Activated naive CD4-positive, alpha-beta T cell treated with anti-CD3 and anti-CD28 coated beads, Interleukin-2, amount 50 U/mL, for 16 hours (primary cell): ENCODE measurements at places on chromosomes 1 and 21.

DNA sequence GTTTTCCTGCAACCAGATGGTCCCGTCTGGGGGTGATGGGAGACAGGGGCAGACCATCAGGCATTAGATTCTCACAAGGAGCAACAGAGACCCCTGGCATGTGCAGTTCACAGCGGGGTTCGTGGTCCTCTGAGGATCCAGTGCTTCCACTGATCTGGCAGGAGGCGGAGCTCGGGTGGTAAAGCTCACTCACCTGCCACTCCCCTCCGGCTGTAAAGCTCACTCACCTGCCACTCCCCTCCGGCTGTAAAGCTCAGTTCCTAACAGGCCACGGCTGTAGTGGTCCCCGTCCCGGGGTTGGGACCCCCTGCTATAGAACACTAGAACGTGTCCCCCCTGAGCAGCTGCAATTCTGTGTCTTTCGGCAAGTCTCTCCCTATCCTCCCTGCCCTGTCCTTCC is 4.6 kb downstream of the KRTAP10-12 start:
- no peak for DNase-seq

- no peak for DNase-seq
Measured at GRCh38 chr1:111512931-111513330, 9.5 kb upstream of the ADORA3 start.

- no peak for DNase-seq
Measured at GRCh38 chr21:27196651-27197050, 229.8 kb upstream of the ADAMTS5 start.

DNA sequence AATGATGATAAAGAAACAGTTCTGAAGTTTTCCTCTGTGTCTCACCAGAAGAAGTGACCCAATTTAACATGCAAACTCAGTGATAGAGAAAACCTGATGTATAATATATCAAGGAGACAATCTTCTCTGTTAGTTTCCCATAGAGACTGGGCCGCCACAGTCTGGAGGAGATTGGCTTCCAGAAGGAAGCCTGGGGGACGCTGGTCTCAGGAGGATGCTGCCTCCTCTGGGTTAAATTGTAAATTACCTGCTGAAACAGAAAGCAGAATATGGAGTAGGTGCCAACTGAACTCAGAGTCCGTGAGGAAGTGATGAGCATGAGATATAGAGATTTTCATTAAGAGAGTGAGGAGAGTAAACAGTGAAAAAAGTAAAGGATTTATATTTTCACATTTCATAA is 15.8 kb downstream of the OR14I1 start:
- no peak for DNase-seq

DNA sequence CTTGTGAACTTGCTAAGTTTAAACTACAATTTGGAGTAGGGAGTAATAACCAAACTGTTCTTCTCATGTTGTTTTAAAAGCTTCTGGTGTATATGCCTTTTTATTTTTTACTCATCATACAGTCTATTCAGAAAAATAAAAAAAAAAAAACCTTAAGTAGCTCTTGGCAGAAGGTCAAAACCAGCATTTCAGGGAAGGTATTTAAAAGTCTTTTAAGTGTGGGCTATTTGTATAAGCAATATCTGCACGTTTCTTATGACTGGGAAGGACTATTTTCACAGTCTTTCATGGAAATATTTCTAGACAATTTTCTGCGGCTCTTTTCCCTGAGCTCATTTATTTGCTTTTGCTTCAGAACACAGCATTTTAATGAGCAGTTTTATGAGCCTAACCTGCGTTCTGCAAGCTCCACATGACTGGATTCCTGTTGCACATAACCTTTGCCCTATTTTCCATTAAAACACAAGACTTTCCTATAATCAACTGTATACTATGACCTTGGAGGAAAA is 60.9 kb upstream of the C1orf105 start:
- no peak for DNase-seq

DNA sequence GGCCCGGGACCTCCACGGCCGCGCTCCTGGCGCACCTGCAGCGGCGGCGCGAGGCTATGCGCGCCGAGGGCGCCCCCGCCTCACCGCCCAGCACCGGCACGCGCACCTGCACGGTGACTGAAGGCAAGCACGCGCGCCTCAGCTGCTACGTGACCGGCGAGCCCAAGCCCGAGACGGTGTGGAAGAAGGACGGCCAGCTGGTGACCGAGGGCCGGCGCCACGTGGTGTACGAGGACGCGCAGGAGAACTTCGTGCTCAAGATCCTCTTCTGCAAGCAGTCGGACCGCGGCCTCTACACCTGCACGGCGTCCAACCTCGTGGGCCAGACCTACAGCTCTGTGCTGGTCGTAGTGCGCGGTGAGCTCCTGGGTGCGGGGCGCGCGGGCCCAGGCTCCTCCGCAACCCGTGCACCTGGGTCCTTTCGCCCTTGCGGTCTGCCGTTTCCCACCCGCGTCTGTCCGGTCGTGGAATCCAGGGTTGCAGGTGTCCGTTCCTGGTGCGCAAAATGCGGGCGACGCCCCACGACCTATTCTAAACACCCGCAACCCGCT is 4.6 kb downstream of the OBSCN start:
- DNase-seq, result no peak

GRCh38 chr1:244757091-244757939 is 78.1 kb upstream of the COX20 start:
- DNase-seq, result no peak

DNA sequence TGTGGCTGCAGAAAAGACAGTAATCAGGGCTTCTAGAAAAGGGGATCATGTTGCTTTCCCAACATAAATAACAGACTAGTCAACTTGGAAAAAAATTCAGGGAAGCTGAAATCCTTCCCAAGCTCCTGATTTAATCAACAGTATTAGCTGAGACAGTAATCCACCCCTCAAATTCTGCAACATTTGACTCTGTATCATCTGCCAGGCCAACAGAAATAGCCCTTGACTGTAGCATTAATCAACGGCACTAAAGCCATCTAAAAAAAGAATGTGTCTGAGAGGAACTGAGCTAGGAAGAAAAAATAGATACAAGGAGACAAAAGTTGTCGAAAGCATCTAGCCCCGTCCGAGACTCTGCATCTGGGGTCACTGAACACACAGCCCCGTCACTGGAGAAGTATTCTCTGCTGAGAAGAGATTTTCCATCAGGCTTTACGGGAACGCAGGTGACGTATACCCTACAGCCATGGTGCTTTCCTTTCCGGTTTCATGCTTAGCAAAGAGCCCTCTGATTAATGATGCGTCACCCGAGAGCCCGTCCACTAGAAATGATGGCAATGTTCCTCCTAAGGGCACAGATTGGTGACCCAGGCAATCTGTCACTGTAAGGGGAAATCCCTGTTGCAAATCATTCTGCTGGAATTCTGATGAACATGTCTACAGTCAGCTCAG is 42.1 kb upstream of the TP53BP2 start:
- no peak for DNase-seq

DNA sequence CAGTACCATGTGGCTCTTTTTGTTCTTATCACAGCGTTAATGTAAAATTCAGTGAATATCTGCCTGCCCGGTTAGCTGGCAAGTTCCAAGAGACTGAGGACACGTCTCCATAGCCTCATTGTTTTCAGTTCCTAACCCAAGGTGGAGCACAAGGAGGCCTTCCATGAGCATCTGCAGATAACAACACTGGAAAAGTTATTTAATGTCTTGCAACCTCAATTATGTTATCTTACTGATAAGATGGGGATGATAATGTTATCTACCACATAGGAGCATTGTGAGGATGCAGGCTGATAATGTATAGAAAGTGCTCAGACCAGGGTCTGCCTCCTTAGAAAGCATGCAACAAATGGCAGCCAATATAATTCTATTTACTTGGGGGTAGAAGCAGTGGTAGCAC is 109.6 kb upstream of the DNAH14 start:
- no peak for DNase-seq

GRCh38 chr1:59230622-59231021 is 66.3 kb upstream of the FGGY start:
- DNase-seq, result no peak

GRCh38 chr21:42164818-42165217 is 54.1 kb upstream of the ABCG1 start:
- no peak for DNase-seq

DNA sequence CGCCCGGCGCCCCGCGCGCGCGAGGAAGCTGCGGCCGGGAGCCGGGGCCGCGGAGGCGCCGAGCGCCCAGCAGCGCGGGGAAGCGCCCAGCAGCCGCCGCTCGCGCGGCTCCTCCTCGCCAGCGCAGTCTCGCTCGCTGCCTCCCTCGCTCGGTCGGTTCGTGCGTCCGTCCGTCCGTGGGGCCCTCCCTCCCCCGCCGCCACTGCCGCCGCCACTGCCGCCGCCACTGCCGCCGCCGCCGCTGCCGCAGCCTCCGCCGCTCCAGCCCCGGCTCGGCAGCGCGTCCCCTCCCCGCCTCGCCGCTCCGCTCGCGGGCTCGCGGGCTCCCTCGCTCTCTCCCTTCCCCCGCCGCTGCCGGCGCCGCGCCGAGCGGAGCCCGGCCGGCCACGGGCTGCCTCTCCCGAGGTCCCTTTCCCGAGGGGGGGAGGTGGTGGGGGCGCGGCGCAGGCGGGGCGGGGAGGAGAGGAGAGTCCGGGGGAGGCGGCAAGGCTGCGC is at the start of gene KCND3:
TSS of gene KCND3 (minus strand) at position 138 of the 495 bp plus-strand sequence.
- DNase-seq, result no peak

- DNase-seq, result no peak
Measured at GRCh38 chr1:64163970-64164369, 39.5 kb upstream of the UBE2U start.

DNA sequence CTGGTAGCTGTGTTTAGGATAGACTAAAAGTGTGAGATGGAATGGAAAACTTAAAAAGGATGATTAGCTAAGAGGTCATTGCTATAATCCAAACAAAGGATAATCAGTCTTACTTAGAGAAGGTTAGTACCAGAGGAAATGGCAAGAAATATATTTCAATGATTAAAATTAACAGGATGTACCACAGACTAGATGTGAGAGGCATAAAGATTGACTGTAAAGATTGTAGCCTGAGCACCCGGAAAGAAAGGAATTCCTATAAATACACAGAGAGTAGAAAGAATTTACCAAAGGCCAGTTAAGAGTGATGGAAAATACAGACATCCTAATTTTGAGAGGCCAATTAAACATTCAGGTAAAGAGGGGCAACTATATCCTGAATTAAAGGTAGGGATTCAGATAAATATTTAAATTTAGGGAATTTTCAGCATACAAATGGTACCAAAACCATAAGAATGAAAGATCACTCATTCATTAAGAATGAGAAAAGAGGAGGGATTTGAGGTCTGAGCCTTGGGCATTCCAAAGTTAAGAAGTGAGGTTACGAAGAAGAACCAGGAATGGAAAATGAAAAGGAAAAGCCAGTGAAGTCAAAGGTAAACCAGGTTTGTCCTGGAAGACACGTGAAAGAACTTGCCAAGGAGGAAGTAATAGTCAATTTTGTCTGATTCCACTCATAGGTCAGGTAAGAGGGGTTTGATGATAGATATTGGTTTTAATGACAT is 46.4 kb upstream of the RGS1 start:
- no peak for DNase-seq

DNA sequence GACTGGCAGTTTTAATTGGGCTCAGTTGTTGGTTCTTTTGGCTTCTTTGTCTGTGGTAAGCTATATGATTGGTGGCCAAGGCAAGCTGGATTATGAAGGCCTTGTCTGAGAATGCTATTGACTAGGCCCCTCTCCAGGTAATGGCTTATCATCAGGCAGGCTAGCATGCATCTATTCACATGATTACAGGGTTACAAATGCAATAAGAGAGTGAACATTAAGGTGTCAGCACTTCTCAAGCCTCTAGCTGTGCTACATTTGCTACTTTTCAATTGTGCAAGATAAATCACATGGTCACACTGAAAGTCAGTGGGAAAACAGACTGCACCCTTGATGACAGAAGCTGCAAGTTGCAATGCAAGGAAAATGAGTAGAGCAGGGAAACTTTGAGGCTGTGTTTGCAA is 550.9 kb upstream of the TMPRSS15 start:
- no peak for DNase-seq

GRCh38 chr1:24414775-24415333 is 748 bp upstream of the NIPAL3 start:
- DNase-seq, result no peak

- DNase-seq, result peak; percentile 43
Measured at GRCh38 chr1:6601923-6602668, 573 bp downstream of the KLHL21 start.

DNA sequence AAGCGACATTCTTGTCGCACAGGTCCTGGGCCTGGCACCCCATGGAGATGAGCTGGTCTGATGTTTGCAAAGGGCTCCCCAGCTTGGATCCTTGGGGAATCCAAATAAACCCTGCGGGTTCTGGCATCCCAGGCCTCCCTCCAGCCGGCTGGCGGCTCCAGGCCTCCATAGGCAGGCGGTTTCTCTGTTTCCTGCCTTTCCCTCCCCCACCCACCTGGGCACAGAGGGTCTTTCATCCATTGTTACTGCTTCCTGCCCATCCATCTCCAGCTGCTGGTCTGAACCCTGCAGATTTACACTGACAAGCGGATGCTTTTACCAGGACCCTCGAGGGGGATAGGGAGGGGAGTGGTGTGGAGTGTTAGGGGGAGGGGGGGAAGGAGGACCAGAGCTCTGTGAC is 39.1 kb upstream of the ID3 start:
- DNase-seq, result no peak

GRCh38 chr1:15326691-15327588 is 79.9 kb downstream of the FHAD1 start:
- no peak for DNase-seq

- no peak for DNase-seq
Measured at GRCh38 chr1:245023222-245023621, 131.6 kb upstream of the KIF26B start.

- no peak for DNase-seq
Measured at GRCh38 chr1:109751531-109752260, 10.9 kb upstream of the GSTM3 start.

GRCh38 chr1:112723511-112723839 is 8.3 kb upstream of the PPM1J start:
- DNase-seq, result no peak

DNA sequence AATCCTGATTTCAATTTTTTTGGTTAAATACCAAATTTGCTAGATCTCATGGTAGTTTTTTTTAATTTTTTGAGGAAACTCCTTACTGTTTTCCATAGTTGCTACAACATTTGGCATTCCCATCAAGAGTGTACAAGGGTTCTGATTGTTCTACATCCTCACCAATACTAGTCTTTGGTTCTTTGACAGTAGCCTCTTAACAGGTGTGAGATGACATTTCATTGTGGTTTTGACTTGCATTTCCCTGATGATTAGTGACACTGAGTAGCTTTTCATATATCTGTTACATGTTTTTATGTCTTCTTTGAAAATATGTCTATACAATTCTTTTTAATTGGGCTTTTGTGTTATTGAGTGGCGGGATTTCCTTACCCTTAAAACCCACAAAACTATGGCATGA is 20.9 kb upstream of the RGS13 start:
- no peak for DNase-seq

- DNase-seq, result no peak
Measured at GRCh38 chr1:30774550-30775432, 17.2 kb upstream of the LAPTM5 start.
